ENCODE measurements at places on chromosomes 6 and 20. TPM values are rescaled to one million over a fixed set of nuclear protein-coding genes. Genes with fewer than 3 reads are reported as not detected.

Gene SLC25A27
- 20.2 TPM for total RNA-seq

Gene BTN1A1
- not detected for total RNA-seq

Gene SCUBE3
- total RNA-seq = 0.13 TPM

Gene SNAP25
- not detected for total RNA-seq

Gene TM9SF4
- total RNA-seq = 49.5 TPM

Gene ADGRB3
- 0.39 TPM for total RNA-seq

Gene LINC00237
- total RNA-seq = not detected

Gene CCN5
- 105 TPM for total RNA-seq

Gene MAS1
- 0.05 TPM for total RNA-seq

Gene TMC2
- 0.06 TPM for total RNA-seq

Gene OR12D3
- not detected for total RNA-seq

Gene PHIP
- total RNA-seq = 22.3 TPM

Gene HAO1
- not detected for total RNA-seq

- DNase-seq = no peak
Observed at GRCh38 chr6:33926451-33926850, 122.6 kb upstream of the MLN start.

- DNase-seq = peak; percentile 56
Observed at GRCh38 chr6:170173335-170173881, 117.5 kb downstream of the DLL1 start.

- no peak for DNase-seq
Observed at GRCh38 chr20:13037727-13038126, 29.0 kb downstream of the SPTLC3 start.

GRCh38 chr6:32796848-32797776 lies 19.7 kb downstream of the HLA-DOB start:
- DNase-seq = peak; percentile 96

- no peak for DNase-seq
Observed at GRCh38 chr6:123904228-123904627, 100.6 kb downstream of the NKAIN2 start.

GRCh38 chr6:113763876-113764275 lies 93.3 kb upstream of the MARCKS start:
- DNase-seq = no peak

GRCh38 chr6:45049188-45049843 lies 278.8 kb upstream of the RUNX2 start:
- DNase-seq = no peak

GRCh38 chr20:34710861-34711574 lies 6.9 kb downstream of the TP53INP2 start:
- no peak for DNase-seq

GRCh38 chr6:69988458-69989126 lies 122.2 kb downstream of the COL19A1 start:
- DNase-seq = no peak

DNA sequence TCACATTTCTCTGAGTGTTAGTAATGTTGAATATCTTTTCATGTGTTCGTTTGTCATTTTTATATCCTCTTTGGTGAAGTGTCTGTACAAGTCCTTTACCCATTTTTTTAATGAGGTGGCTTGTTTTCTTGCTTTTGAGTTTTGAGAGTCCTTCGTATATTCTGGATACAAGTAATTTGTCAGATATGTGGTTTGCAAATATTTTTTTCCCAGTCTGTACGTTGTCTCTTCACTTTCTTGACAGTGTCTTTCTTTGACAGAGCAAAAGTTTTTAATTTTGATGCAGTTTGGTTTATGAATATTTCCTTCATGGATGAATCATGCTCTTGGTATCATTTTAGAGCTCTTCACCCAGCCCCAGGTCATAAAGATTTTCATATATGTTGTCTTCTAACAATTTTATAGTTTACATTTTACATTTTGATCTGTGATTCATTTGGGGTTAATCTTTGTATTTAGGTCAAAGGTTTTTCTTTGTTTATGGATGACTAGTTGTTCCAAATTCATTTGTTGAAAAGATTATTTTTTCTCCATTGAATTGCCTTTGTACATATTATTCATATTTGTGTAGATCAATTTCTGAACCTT lies 152.5 kb downstream of the MRPL14 start:
- no peak for DNase-seq

GRCh38 chr6:156146891-156147290 lies 630.3 kb upstream of the ARID1B start:
- no peak for DNase-seq

GRCh38 chr6:39938773-39939654 lies 4.8 kb upstream of the MOCS1 start:
- DNase-seq = no peak

DNA sequence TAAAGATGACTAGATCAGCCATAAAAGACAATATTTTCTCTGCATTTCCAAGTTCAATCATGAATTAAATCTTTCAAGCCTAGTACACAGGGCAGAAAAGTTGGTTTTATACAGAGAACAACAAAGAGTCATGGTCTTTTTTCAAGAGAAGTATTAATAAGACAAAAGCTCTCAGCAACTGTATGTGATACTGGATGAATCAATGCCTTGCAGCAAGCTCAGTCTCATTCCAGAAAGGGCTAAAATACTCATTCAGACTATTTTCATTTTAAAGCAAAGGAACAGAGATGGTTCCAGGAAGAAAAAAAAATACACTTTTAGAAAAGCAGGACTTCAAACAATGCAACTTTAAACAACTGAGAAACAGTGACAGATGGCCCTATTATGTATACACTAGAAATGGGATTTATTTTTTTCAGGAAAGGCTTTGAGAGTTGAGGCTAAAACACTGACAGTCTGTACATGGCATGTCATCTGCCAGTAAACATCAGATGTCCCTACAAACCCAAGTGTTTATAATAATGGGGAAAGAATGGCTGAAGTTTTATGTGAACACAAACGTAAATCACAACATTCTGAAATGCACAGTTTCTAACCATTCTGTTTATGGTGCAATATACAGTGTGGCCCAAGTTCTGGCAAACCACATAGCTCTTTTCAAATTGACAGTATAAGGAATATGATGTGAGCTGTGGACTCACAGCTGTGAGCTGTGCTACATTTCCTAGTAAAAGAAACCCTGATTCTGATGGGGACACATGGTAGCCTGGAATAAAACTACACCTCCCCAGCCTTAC lies 114.3 kb upstream of the DST start:
- DNase-seq = no peak

DNA sequence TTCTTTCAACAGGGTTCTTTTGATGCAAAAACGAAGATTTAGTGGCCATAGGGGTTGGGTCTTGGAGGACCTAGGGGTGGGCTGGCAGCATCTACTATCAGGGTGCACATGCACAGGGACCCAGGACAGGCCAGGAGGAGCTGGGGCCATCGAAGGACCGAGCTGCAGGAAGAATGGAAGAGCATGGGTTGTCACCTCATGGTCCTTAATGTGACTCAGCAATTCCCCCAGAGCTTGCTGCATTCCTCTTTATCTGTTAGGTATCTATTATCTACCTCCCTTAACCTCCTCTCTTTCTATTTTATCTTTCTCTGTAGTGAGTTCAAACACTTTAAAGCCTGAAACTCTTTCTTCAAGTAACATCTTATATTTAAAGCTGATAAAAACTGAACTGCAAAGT lies 167.0 kb downstream of the AIG1 start:
- DNase-seq = no peak

DNA sequence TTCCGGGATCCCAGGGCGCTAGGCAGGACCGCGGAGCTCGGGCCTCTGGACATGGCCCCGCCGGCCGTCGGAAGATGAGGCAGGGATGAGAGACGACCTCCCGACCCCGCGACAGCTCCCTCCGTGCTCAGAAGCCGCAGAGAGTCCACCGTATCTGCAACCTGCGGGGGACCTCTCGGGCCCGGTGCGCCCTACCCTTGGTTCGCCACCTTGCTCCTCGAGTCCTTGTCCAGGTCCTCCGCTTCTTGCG lies 301 bp downstream of the PPP1R3D start:
- no peak for DNase-seq

DNA sequence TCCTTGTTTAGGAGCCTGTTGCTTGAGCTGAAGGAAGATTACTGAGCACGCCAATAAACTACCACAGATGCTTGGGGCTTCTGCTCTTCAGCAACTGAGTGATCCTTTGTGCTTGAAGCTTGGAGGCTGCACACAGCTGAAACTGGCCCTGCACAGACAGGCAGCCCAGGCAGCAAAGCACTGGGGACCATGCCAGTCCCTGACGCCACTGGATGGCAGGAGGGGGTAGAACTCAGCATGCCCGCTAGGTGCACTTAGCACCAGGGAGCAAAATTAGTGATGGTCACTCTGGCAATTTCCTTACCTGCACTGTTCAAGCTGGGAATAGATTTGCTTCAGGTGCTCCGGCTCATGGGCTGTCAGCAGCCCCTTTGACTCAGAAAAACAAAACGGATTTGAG lies 91.5 kb downstream of the FAM50B start:
- no peak for DNase-seq

DNA sequence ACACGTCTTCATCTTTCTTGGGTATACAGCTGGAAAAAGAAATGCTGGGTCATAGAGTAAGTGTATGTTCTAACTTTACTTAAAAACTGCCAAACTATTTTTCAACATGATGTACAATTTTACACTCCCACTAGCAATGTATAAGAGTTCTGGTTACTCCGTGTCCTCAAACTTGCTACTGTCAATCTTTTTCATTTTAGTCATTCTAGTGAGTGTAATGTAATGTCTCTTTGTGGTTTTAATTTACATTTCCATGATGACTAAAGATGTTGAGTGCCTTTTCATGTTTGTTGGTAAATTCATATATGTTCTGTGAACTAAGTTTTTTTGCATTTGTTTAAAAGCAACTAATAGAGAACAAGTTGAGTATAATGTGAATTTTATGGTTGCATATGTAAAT lies 43.9 kb downstream of the ATG5 start:
- DNase-seq = no peak

GRCh38 chr6:151178373-151178772 lies 61.4 kb upstream of the AKAP12 start:
- DNase-seq = no peak

DNA sequence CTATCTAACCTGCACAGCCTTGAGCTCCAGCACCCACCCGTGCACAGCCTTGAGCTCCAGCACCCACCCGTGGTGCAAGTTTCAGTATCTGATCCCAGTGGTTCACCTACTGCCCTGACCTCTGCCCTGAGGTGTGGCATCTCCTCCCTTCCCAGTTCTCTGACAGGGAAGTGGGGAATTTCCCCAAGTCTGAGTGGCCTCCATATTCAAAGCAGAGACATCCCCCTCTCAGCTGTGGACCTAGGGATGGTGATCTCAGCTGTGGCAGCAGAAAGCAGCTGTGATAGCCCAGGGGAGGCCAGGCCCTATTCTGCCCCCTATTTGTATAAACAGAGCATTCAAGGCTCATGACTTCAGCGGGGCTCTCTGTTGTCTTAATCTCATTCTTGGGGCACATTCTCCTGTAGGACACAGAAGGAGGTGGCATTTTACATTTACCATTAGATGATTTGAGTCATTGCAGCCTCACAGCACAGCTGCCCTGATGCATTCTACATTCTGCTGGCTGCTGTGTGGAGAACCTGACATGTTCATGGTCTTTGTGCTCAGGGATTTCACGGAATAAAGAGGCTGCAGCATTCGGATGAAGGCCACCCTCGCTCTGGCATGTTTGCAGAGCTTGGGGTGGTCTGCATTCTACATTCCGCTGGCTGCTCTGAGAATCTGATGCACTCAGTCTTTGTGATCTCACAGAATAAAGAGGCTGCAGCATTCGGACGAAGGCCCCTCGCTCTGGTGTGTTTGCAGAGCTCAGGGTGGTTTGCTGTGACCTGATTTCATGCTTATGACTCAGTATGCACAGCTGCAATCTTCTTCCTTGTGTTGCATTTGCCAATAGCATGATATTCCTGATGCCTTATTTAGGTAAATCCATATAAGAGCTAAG lies 16.9 kb downstream of the GPR31 start:
- DNase-seq = no peak

- no peak for DNase-seq
Observed at GRCh38 chr6:43952746-43953145, 174.5 kb downstream of the MRPL14 start.

DNA sequence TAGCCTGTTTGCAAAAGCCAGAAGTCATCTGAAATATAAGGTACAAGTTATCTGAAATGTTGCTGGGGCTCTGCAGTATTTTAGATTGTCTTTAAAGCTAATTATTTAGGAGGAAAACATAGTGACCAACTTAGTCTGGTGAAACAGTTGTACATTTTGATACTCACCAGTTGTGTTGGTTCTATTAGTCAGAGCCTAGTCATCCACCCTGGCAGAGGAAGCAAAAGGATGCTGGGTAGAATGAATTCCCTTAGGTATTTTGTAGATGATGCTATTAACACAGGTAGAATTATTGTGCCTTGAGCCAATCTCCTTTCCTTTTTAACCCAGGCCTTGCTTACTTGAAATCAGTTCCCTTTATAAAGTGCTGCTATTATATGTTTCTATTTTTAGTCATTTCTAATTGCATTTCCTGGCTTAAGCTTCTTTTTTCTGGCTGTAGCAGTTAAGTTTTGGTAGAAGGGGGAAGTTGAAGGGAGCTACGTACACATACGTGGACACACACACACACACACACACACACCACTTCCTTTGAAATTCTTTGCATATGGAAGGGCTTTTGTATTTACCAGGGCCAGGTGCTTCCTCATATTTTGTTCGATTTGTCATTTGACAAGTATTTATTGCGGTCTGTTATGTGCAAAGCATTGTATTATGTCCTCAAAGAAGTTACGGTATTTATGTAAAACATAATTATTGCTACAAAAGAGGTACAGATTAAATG lies 82.4 kb downstream of the RTN4IP1 start:
- no peak for DNase-seq

GRCh38 chr6:15417811-15418210 lies 171.9 kb downstream of the JARID2 start:
- no peak for DNase-seq

- no peak for DNase-seq
Observed at GRCh38 chr20:21936720-21937380, 231.4 kb downstream of the PAX1 start.

DNA sequence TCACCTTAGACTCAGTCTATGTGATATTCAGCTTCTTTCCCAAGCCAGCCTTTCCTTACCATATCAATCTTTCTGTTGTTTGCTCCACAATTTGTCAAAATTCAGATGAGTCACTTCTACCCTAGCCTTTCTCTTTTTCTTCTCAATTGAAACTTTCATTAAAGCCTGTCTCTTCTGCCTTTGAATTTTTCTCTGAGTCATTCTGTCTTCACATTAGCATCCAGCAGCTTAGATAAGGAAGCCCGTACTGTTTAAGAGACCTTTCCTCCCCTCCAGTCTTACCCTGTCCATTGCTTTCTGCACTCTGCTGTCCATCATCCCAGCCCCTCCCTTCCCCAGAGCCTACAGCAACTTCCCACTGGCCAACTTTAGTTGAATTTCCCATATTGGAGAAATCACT lies 34.9 kb upstream of the RALGAPA2 start:
- DNase-seq = no peak
